ENCODE measurements at places on chromosomes 2 and 18. TPM values are rescaled to one million over a fixed set of nuclear protein-coding genes. Genes with fewer than 3 reads are reported as not detected.

- peak; percentile 51 for DNase-seq
Measured at GRCh38 chr2:25305775-25306174, 36.0 kb downstream of the DNMT3A start.

The FAM98A gene
- total RNA-seq = 68.0 TPM

DNA sequence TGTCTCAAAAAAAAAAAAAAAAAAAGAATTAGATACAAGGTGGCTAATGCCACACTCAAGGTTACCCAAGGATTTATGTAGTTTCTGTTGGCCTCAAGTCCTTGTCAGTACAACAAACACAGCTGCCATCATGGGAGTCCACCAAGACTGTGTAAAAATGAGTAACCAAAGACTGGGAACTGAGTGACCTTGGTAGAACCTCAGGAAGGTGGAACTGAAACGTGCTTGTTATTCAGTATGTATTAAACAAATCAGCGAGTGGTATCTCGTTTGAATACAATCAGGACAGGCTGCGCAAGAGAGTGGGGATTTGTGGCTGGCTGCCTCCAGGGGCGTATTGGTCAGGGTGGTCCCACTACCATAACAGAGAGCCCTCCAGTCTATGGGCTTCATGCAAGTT lies 1.6 kb upstream of the SFTPB start:
- DNase-seq = no peak

- DNase-seq = no peak
Measured at GRCh38 chr18:36745219-36745975, 83.4 kb downstream of the TPGS2 start.

GRCh38 chr2:240339411-240340360 lies 95.8 kb upstream of the GPC1 start:
- no peak for DNase-seq

The LTBP1 gene
- 78.8 TPM for total RNA-seq

The RGPD8 gene
- 8.2 TPM for total RNA-seq

The KRTCAP3 gene
- not detected for total RNA-seq

The CD207 gene
- not detected for total RNA-seq

DNA sequence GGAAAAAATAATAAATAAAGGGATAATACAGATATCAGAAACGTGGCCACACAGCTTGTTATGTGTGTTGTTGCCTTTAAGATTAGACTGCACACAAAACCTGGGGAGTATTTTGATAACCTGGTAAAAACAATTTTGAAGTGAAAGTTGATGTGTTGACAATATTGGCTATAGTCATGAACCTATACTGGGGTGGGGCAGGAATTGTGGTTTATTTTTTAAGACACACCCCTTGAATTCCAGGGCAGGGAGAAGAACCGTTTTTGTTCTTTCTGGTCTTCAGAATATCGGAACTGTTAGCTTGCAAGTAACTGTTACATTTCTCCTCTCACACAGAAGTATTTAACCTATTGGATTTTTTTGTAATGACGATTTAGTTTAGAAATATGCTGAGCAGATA lies 80.4 kb downstream of the LIMS1 start:
- no peak for DNase-seq

- DNase-seq = no peak
Measured at GRCh38 chr2:34907812-34908211, 1308.7 kb upstream of the FAM98A start.

DNA sequence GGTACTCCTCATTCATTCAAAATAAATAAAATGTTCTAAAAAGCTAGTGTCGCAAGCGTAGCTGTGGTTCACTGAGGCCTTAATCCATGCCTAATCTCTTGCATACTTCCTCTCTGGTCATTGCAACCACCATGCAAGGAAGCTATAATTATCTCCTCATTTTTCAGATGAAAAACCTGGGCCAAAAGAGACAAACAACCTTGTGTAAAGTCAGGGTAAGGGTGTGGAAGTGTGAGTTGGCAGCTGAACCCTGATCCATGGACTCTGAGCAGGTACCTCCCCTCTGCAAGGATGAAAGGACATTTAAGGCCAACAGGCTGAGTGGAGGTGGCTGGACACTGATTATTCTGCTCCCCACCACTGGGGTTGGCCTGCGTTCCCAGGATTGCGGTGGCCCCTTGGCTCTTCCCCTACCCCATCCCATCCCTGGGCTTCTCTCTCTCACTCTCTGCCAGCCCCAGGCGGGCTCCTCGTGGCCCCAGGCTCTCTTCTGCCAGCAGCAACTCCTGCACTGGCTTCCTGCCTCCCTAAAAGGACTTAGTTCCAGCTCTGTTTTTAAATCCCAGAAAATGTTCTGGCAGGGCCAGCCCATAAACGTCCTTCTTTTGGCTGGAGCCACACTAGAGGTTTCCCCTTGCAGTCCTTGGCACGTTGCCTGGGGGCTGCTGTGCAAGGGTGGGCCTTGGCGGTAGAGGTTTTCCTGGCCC lies 72.0 kb upstream of the AFF3 start:
- DNase-seq = peak; percentile 34

DNA sequence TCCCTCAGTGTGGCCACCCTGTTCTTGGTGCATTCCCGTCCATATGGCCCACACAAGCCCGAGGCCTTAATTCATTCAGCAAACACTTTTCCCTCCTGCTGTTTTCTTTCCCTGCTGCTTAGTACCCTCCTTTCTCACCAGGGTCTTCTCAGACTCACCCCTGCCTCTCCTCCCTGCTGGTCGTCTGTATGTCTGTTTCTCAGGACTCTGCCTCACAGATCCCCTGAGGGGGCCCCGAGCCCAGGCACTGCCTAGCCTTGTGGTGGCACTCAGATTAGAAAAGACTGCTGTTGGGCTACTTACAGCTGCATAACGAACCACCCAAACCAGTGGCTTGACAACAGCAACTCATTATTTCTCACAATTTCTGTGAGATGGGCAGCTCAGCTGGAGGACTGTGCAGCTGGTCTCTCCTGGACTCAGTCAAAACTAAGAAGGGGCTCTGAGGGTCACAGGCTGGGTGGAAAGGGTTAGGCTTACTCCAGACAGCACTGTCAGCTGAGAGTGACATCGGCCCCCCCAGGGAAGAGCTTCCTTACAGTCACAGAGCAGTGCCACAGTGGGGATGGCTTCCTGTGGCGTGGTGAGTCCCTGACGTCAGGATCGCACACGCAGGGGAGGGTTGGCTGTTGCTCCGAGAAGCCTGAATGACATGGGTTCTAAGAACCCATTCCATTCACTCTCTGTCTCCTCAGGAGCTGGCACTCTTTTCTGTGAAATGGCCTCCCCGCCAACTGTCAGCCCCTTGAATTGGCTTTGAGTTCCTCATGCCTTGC lies 139.0 kb downstream of the UXS1 start:
- no peak for DNase-seq

The SMIM21 gene
- not detected for total RNA-seq

DNA sequence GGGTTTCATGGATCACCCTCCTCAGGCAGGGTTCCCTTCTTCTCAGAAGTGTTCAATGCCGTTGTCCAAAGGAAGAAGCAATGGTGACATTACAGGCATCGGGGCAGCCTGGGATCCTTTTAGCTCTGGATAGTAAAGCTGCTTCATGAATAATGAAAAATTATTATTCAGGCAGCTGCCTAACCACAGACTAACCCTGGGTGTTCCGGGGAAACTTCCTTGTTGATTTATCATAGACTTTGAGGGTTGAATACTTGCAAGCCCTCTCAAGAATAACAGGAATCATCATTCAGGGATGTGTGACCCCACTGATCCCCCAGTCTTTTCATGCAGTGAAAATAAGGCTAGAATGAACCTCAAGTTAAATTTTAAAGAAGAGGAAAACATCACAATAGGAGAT lies 419.4 kb downstream of the MEIS1 start:
- no peak for DNase-seq

The CD8B2 gene
- not detected for total RNA-seq

All from heart right ventricle (tissue), 16 donors.